ENCODE measurements at places on chromosomes 4 and X. TPM values are rescaled to one million over a fixed set of nuclear protein-coding genes. Genes with fewer than 3 reads are reported as not detected.

GRCh38 chrX:23826653-23827052 is 43.7 kb downstream of the SAT1 start:
- no peak overlapping the region for H3K4me3 ChIP-seq
- H3K27ac ChIP-seq, result no peak overlapping the region
- H3K4me1 ChIP-seq, result no peaks in the 10 kb centered on the region
- H3K27me3 ChIP-seq, result no peaks in the 10 kb centered on the region
- no peaks in the 10 kb centered on the region for H3K36me3 ChIP-seq

DNA sequence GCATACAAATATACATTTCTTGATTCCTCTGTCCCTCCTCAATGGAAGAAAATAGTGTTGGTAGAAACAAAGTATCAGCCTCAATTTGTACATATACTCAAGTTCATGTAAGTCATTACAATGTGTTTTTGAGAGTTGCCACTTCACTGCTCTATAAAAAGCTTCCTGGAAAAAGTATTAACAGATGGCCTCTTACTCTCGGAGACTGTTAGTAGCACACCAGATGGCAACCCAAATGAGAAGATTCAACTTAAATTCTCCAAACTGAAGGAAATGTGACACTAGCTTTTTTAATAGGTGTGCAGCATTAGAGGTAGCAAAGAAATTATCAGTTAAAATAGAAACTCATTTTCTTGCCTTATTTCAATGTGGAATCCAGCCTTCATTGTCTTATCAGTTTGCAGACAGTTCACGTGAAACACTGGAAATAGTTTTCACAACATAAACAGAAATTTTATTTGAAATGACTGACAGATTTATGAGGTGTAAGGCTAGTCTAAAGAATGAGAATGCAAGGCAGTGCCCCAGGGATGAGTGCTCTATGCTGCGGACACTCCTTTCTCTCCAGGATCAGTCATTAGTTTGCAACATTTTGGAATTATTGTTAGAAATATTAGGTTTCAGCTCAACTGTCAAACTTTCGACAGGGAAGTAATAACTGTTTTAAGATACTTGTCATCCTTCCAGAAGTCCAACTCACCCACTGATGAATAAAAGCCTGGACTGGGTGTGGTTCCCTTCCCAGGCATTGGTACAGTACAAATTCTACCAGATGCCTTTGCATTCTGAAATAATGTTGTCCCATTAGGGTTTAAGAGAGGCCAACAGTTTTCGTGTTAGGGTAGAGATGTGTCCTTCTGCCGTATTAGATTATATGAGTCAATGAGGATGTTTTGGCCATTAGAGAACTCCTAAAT is 50.9 kb downstream of the IDS start:
- no peak for DNase-seq
- no peaks in the 10 kb centered on the region for H3K36me3 ChIP-seq
- H3K4me3 ChIP-seq, result no peak overlapping the region
- H3K4me1 ChIP-seq, result no peaks in the 10 kb centered on the region

- DNase-seq, result no peak
- no peaks in the 10 kb centered on the region for H3K4me1 ChIP-seq
- H3K36me3 ChIP-seq, result no peaks in the 10 kb centered on the region
- no peak overlapping the region for H3K4me3 ChIP-seq
- H3K27me3 ChIP-seq, result peaks cover 7% of the 10 kb centered on the region
Measured at GRCh38 chr4:108959491-108959890, 196.6 kb upstream of the ETNPPL start.

- no peaks in the 10 kb centered on the region for H3K36me3 ChIP-seq
- H3K27me3 ChIP-seq, result no peaks in the 10 kb centered on the region
- H3K4me3 ChIP-seq, result no peak overlapping the region
- H3K27ac ChIP-seq, result no peak overlapping the region
- DNase-seq, result no peak
Measured at GRCh38 chrX:84729408-84729807, 227.2 kb upstream of the HDX start.

DNA sequence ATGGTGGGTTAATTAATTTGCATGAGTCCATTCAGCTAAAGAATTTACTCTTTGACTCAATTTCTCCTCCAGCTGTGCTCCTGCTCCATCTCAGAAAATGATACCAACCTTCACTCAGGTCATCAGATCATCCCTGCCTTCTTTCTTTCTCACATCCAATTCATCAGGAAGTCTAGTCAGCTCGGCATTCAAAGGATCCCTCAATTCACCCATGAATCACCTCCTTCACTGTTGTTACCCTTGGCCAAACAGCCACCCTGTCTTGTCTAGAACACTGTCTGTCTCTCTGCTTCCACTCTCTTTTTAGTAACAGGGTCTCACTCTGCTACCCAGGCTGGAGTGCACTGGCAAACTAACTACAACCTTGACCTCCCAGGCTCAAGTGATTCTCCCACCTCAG is 337.4 kb upstream of the SFRP2 start:
- no peak overlapping the region for H3K27ac ChIP-seq
- no peaks in the 10 kb centered on the region for H3K36me3 ChIP-seq
- H3K4me3 ChIP-seq, result no peak overlapping the region
- peaks cover 2% of the 10 kb centered on the region for H3K4me1 ChIP-seq
- H3K27me3 ChIP-seq, result peaks cover 35% of the 10 kb centered on the region
- DNase-seq, result no peak

GRCh38 chr4:147408189-147408588 is 72.7 kb upstream of the EDNRA start:
- no peaks in the 10 kb centered on the region for H3K36me3 ChIP-seq
- H3K27me3 ChIP-seq, result no peaks in the 10 kb centered on the region
- no peak for DNase-seq
- no peaks in the 10 kb centered on the region for H3K4me1 ChIP-seq

DNA sequence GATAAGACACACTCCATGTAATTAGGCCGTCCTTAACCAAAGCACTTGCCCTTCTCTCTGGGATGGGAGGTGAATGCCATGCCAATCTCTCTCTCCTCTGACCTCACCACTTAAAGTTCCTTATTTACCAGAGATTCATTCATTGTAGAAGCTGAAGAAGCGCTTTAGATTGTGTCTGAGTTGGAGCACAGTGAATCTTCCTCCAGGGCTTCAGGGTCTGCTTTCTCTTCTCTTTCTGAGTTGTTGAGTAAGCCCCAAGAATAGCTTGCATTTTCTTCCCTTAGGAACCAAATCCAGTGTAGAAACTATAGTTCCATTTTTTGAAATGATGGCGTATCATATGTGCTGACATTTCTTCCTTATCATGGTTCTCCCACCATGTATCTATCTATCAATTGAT is 104.5 kb upstream of the MAML3 start:
- H3K4me1 ChIP-seq, result peaks cover 16% of the 10 kb centered on the region

- H3K4me1 ChIP-seq, result no peaks in the 10 kb centered on the region
- H3K27ac ChIP-seq, result no peak overlapping the region
- no peak for DNase-seq
- peaks cover 5% of the 10 kb centered on the region for H3K27me3 ChIP-seq
- H3K36me3 ChIP-seq, result no peaks in the 10 kb centered on the region
- no peak overlapping the region for H3K4me3 ChIP-seq
Measured at GRCh38 chr4:162499478-162499877, 335.7 kb upstream of the FSTL5 start.

- H3K4me1 ChIP-seq, result peaks cover 7% of the 10 kb centered on the region
- H3K27me3 ChIP-seq, result peaks cover 2% of the 10 kb centered on the region
- no peaks in the 10 kb centered on the region for H3K36me3 ChIP-seq
- no peak for DNase-seq
- H3K4me3 ChIP-seq, result no peak overlapping the region
Measured at GRCh38 chrX:154892296-154892695, 6.1 kb downstream of the F8A1 start.

- no peak overlapping the region for H3K27ac ChIP-seq
- DNase-seq, result no peak
- peaks cover 7% of the 10 kb centered on the region for H3K27me3 ChIP-seq
- H3K4me1 ChIP-seq, result no peaks in the 10 kb centered on the region
- no peaks in the 10 kb centered on the region for H3K36me3 ChIP-seq
Measured at GRCh38 chr4:80235451-80235850, 31.0 kb upstream of the FGF5 start.

DNA sequence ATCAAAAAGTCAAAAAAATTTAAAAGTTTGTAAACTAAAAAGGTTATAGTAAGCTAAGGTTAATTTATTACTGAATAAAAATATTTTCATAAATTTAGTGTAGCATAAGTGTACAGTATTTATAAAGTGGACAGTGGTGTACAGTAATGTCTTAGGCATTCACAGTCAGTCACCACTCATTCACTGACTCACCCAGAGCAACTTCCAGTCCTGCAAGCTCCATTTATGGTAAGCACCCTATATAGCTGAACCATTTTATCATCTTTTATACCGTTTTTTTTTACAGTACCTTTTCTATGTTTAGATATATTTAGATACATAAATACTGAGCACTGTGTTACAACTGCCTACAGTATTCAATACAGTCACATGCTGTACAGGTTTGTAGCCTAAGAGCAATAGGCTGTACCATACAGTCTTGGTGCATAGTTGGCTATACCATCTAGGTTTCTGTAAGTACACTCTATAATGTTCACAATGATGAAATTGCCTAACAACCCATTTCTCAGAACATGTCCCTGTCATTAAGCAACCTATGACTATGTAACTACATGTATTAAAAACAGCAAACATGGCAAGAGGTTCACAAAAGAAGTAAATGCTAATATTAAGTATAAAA is 18.6 kb downstream of the ACSL4 start:
- peaks cover 46% of the 10 kb centered on the region for H3K4me1 ChIP-seq
- no peak for DNase-seq
- no peak overlapping the region for H3K4me3 ChIP-seq
- H3K36me3 ChIP-seq, result peaks cover 6% of the 10 kb centered on the region

GRCh38 chr4:143186649-143187048 is 1.9 kb downstream of the USP38 start:
- no peaks in the 10 kb centered on the region for H3K27me3 ChIP-seq
- peak overlapping the region; percentile 85 for H3K4me3 ChIP-seq
- peaks cover 51% of the 10 kb centered on the region for H3K36me3 ChIP-seq
- H3K4me1 ChIP-seq, result peaks cover 50% of the 10 kb centered on the region
- H3K27ac ChIP-seq, result peak overlapping the region; percentile 97
- DNase-seq, result no peak

GRCh38 chr4:126233483-126233882 is 918.7 kb downstream of the FAT4 start:
- no peak overlapping the region for H3K4me3 ChIP-seq
- H3K4me1 ChIP-seq, result no peaks in the 10 kb centered on the region
- no peaks in the 10 kb centered on the region for H3K36me3 ChIP-seq
- H3K27ac ChIP-seq, result no peak overlapping the region
- no peaks in the 10 kb centered on the region for H3K27me3 ChIP-seq

- no peak overlapping the region for H3K27ac ChIP-seq
- no peak for DNase-seq
- no peaks in the 10 kb centered on the region for H3K4me1 ChIP-seq
- H3K4me3 ChIP-seq, result no peak overlapping the region
Measured at GRCh38 chr4:98969878-98970785, 25.4 kb upstream of the METAP1 start.

Gene SMAD1
- 10.7 TPM for total RNA-seq

Gene TAF7L
- not detected for total RNA-seq

Gene ANTXR2
- 2.3 TPM for total RNA-seq

Gene SSX1
- total RNA-seq, result not detected

Gene TMPRSS11A
- total RNA-seq, result not detected
